ENCODE measurements at places on chromosomes 3 and 15.

DNA sequence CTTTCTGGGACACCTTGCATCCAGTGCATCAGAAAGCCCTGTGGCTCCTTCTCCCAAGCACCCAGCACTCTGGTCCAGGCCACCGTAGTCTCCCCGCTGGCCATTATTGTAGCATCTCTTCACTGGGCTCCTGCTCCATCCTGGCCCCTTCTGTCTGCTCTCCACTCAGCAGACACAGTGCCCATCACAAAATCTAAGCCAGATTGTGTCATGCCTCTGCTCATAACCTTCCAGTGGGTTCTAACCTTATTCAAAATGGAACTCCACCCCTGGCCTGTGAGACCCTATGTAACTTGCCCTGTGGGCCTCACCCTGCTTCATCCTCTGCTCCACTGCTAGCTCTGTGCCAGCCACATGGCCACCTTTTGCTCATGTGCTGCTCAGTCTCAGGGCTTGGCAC is 31.7 kb upstream of the PRR23E start:
- DNase-seq, result no peak

DNA sequence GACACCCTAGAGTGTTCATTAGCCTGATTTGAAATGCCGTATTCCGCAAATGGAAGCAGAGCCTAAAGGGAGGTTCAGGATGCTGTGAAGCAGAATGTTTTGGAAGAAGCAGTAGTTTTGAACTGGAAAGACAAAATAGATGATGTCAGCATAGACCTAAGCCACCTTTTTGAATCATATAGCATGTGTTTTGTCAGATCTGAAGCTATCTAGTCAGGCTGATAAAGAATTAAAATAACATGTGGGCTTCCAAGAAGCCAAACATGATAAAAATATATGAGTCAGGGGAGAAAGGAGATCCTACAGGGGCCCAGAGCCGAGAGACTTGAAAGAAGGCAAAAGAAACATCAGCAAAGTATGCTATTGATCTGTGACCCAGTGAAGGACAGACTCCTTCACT is 47.2 kb upstream of the RASA2 start:
- no peak for DNase-seq

DNA sequence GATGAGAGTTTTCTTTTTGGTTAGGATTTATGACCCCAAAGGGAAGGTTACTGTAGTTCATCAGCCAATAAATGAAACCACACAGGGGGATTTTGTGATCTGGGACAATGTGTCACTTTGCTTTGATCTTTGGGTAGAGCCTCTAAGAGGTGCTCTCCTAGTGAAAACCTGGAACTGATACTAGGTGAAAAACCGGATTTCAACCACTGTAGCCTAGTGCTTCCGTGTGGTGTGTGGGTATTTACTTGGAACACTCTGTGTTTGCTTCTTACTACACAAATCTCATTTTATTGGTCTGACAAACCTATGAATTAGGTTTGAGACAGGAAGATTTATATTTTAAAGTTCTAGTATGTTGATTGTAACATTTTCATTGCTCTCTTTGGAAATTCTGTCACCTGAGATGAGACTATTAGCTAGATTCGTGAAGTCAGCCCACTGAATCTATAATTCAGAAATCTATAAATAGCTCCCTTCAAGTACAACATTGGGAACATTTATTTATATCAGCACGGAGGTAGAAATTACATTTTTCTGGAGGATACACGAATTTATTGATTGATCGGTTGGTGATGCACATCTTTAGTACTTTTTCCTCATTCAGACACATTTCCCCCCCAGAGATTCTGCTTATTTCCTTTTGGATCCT is 119.8 kb downstream of the AKAP13 start:
- no peak for DNase-seq

- peak; percentile 26 for DNase-seq
Observed at GRCh38 chr3:142724682-142725356, 985 bp downstream of the TRPC1 start.

GRCh38 chr15:45710657-45711056 is 75.8 kb downstream of the SQOR start:
- DNase-seq, result no peak

DNA sequence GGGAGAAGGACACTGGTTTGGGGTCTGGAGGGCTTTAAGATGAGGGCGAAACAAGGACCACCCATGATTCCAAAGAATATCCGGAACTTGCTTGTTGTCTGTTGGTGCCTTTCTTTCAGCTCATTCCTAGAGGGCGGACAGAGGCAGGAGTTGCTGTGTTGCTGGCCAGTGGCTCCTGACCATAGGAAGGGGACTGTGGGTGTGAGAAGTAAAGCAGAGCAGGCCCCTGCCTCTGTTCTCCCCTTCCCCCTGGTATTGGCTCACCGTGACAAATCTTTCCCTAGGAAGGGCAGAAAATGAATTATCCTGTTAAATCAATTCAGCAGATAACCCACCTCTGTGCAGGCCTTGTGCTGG is 89.1 kb downstream of the LIPC start:
- DNase-seq, result no peak

- no peak for DNase-seq
Observed at GRCh38 chr15:89360294-89360971, 25.8 kb upstream of the POLG start.

GRCh38 chr15:22811640-22812039 is 25.2 kb downstream of the NIPA1 start:
- DNase-seq, result no peak

GRCh38 chr3:53570709-53571108 is 76.3 kb downstream of the CACNA1D start:
- DNase-seq, result no peak

GRCh38 chr15:64883100-64883581 is 28.6 kb upstream of the ANKDD1A start:
- no peak for DNase-seq

GRCh38 chr3:186551387-186551786 is 7.2 kb upstream of the CRYGS start:
- DNase-seq, result no peak

- no peak for DNase-seq
Observed at GRCh38 chr3:30610702-30611368, 4.4 kb downstream of the TGFBR2 start.

GRCh38 chr15:25445412-25445811 is 6.6 kb upstream of the UBE3A start:
- DNase-seq, result no peak

DNA sequence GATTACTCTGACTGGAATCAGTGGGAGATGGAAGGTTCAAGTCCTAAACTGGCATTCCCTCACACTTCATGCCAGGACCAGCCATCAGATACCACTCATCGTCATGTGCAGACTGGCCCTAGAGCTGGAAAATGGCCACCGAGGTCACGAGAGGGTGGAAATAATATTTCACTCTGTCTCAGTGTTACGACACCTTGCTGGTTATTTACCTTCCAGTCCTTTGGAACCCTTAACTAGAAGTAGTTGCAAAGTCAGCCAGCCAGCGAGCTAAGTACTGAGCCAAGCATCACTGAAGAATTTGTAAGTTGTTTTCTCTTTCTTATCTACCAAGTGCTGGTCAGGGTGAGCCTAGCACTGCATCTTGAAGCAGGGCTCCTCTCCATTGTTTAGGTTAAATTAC is 309.9 kb upstream of the RASGRP1 start:
- no peak for DNase-seq

DNA sequence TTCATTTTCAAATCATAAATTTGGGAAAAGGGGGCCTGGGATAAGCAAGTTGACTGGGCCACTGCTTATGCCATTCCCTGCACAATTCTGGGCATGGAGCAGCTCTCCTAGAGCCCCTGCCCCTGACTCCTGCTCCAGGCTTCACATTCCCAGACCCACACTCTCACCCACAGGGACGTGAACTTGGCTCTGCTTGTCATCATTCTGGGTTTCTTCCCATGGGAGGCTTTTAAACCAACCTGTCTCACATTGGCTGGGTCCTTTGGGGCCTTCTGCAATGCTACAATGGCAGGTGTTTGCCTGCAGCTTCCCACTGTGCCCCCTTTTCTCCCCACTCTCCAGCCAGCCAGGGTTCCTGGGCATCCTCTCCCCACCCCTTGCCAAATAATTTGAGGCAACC is 49.1 kb downstream of the CYP19A1 start:
- no peak for DNase-seq

DNA sequence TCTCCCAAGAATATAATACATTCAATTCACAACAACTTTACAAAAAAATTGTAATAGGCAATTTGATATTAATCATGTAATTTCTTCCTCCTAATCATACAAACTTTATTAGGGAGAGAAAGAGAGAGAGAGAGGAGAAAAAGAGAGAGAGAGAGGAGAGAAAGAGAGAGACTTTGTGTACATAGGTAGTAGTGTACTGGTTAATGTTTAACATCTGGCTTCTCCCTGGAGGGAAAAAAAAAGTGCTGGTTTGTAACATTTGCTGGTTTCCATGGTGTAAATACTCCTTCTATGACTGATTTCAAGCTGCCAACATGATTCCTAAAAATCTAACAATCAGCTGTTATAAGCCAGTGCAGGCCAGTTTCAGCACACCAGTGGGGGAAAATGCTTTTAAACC is 98.0 kb upstream of the ARHGEF26 start:
- DNase-seq, result no peak

DNA sequence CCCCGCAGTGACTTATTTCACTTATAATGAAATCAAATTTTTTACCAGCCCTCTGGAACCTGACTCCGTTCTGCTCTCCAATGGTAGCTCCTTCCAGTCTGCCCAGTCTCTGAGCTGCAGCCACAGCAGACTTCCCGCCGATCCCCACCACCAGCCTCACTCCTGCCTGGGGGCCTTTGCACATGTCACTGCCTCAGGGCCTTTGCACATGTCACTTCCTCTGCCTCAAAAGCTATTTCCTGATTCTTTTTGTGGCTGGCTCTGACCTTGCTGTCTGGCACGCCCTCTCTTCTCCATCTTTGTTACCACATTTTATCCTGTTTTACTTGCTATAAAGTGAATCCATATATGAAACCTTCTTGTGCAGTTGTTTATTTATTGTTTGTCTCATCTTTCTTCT is 277.4 kb downstream of the EPHB1 start:
- DNase-seq, result no peak

- no peak for DNase-seq
Observed at GRCh38 chr3:139443186-139443585, 33.1 kb downstream of the RBP2 start.

DNA sequence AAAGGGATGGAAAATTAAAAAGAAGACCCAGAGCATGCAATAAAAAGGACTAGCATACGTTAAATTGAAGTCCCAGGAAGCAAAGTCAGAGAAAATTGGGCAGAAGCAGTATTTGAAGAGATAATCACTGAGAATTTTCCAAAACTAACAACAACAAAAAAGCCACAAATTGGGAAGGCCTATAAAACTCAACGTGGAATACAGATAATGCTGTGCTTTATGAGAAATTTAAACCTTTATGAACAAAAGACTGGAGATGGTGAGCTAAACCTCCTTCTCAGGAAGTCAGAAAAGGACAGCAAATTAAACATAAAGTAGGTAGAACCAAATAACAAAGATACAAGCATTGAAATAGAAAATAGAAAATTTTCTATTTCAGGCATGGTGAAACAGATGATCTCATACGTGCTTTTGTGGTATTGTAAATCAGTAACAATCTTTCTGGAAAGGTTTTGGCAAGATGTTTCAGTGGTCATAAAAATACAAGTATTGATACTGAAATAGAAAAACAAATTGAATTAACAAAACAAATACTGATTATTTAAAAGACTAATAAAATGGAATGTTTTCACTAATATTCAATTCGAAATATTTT is 55.6 kb downstream of the LYSMD4 start:
- DNase-seq, result no peak

- DNase-seq, result no peak
Observed at GRCh38 chr15:63601704-63602185, 4.6 kb downstream of the FBXL22 start.

- no peak for DNase-seq
Observed at GRCh38 chr3:137324114-137324513, 366.3 kb downstream of the IL20RB start.

GRCh38 chr3:40653001-40653400 is 128.2 kb downstream of the ZNF621 start:
- no peak for DNase-seq

DNA sequence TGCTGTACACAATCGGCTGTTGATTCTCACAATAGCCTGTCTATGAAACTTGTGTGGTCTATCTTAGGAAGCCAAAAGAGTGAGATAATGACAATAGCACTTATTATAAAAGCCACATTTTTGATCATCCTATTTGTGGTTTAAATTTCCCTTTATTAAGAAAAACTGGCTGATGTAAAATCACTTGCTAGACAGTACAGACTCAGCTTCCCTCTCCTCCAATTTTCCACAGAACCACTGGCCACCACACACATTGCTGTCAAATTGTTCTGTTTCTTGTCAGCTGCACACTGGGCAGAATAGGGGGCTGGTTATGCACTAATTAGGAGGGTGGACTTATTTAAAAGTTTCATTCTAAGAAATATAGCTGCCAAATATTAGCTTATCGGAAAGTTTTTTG is 425.9 kb downstream of the EPHA3 start:
- no peak for DNase-seq

DNA sequence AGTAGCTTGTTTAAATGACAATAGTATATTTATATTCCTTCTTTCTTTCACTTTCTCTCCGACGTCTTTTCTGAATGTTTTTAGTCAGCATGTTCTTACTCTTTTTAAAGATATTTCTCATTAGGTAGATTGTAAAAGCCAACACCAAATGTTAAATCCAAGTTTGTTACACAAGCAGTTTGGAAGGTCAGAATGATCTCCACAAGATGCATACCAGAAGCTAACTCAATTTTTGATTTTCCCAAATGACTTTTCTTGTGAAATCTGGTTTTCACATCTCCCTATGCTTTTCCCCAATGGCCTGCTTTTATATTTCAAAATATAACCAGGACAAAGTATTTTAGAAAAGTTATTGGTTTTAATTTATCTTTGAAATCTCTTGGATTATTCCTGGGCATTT is 49.7 kb upstream of the TPRG1 start:
- DNase-seq, result no peak

DNA sequence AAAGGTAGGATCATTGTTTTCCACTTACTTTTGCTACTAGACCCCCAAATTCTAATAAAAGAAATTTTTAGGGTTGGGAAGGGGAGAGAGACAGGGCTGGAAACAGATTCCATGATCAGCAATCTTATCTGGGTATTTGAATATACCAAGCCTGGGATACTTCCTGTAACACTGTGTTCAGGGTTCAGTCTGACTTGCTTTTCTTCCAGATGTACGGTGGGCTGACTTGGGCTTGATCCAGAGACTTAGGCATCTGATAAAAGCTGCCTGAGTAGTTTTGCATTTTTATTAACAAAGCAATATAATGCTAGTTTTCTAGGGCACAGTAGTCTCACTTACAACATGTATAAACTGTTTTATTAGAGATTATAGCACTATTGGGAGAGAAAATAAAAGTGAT is 49.2 kb downstream of the KCNMB2 start:
- DNase-seq, result no peak
